Peyer's patch (tissue), 4 donors: ENCODE measurements at places on chromosomes 5 and 9. TPM values are rescaled to one million over a fixed set of nuclear protein-coding genes. Genes with fewer than 3 reads are reported as not detected.

DNA sequence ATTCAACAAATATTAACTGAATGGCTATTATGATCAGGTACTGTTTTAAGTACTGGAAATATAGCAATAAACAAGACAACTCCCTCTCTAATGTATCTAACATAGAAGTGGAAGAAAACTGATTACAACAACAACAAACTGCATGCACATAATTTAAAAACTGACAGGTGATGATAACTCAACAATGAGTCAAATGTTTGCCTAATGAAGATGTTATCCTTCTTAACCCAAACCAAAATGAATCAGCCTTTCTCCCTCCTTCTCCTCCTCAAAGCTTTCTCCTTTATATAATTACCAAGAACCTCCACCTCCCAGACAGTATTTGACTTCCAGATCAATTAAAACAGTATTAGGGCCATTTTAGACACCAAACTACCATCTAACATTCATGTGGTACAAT lies 49.3 kb downstream of the RICTOR start:
- DNase-seq, result no peak

DNA sequence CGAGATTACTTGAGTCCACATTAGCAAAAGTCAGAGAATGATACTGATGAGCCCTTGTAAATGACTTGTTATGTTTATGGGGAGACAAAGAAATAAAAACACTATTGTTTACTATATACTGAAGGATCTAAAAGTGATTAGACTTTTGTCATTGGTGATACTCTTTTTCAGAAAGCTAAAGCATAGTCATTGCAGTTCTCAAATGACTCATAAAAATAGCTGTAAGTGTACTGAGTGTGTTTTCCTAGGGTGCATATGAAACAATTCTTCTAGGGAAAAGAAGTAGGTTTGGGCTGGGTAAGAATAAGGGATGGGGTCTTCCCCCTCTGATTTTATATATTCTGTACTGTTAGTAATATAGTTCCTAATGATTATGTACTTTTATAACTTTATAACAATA lies 32.6 kb downstream of the WDR36 start:
- DNase-seq, result no peak

GRCh38 chr5:112331892-112332291 lies 87.2 kb downstream of the EPB41L4A start:
- DNase-seq, result no peak

GRCh38 chr9:21324047-21324446 lies 11.2 kb downstream of the KLHL9 start:
- no peak for DNase-seq

DNA sequence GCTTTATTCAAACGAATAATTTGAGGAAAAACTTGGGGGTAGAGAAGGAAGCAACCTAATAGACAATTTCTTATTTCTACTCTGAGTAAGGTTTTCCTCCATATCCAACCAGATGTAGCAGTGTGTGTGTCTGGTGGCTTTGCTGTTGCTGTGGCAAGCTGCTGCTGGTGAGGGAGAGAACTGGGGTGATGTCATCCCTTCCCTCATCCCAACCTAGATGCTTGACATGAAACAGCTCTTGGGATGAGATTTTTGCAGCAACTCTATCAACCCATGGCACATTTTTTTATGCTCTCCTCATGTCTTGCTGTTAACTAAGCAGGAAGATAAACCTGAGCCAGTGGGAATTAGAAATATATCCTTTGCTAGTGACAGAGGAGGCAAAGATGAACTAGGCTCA lies 135.8 kb downstream of the PCSK1 start:
- no peak for DNase-seq

DNA sequence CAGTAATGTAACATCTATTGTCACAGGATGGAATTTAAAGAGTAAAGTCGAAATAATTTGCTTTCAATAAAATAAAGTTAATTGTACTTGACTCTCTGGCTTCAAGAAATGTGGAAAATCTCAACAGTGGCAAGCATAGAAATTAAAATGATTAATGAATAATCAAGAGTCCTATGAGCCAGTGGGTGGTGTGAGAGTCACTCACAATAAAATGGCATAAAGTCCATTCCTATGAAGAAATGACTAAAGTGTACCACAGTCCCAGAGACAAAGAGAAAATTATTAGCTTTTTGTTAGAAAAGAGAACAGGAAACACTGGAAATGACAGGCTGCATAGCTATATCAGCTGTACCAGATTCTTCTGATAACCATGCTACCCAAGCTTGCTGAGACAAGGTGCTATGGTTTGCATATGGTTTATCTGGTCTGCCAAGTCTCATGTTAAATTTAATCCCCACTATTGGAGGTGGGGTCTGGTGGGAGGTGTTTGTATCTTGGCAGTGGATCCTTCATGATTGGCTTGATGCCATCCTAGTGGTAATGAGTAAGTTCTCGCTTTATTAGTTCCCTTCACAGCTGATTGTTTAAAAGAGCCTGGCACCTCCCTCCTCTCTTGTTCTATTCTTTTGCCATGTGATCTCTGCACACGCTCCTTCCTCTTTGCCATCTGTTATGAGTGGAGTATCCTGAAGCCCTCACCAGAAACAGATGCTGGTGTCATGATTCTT lies 647.7 kb upstream of the ITGA1 start:
- no peak for DNase-seq

- no peak for DNase-seq
These were observed 229.3 kb downstream of the GOLPH3 start for GRCh38 chr5:31944684-31945445.

GRCh38 chr9:107213080-107213479 lies 70.0 kb upstream of the RAD23B start:
- DNase-seq, result no peak

- no peak for DNase-seq
These were observed 46.0 kb upstream of the SRFBP1 start for GRCh38 chr5:121915765-121916164.

DNA sequence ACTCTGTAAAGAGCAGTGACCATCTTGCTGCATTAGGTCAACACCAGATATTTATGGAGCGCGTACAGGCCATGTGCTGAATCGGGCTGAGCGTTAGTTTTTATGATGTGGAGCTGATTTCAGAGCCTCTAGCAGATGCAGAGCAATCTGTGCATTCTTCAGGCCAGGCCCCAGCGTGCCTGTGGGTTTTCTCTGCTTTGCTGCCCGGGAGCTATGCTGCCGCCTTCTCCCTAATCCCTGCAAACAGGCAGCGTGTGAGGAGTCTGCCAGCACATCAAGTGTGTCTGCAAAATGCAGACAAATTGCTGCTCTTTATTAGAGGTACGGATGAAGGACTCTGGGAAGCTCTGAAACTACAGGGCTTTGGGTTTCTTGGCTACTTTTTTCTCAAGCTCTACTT lies 170.0 kb downstream of the NTRK2 start:
- no peak for DNase-seq

GRCh38 chr9:11676821-11677220 lies 1016.4 kb upstream of the TYRP1 start:
- no peak for DNase-seq

- DNase-seq, result no peak
These were observed at the start of gene PTGR1 for GRCh38 chr9:111599092-111599954. PTGR1 (minus strand) TSS chr9:111599647; CDS start chr9:111597422, 2,225 bp downstream.

DNA sequence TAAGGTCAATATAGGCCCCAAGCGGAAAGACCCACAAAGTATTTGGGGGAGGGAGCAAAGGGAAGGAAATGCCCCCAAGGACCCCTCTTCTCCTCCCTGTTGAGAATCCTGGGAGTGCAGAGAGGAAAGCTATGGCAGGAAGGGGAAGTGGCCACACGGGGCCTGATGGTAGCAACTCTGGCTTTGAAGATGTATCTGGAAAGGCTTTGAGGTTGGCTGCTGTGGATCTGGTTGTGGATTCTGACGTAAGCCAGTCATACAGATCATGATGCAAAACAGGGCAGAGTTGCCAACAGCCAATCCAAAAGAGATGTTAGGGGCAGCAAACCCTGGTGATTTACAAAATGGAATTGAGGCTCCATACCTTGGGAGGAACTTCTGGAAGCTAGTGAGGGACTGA lies 108.8 kb downstream of the PRKACG start:
- no peak for DNase-seq

- no peak for DNase-seq
These were observed 2.5 kb downstream of the STOM start for GRCh38 chr9:121367306-121368137.

GRCh38 chr5:42870882-42871418 lies 59.3 kb upstream of the SELENOP start:
- DNase-seq, result no peak

- DNase-seq, result no peak
These were observed 5.9 kb upstream of the FOXD1 start for GRCh38 chr5:73454379-73455036.

DNA sequence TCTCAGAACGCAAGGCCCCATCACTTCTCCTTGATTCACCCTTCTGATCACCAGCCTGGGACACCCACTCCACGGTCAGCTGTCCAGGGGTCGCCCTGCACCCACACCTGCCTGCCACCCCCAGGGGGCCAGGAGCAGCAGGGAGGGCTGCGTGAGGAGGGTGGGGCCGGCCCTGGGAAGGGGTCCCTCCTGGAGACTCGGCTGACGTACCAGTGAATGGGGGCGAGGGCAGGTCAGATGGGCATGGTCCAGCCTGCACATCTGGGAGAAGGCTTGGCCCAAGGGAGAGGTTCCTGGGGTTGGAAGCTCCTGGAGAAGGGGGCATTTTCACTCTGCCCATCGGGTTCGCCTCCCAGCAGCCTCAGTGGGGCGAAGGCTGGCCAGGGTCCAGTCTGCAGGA lies 21.8 kb upstream of the SARDH start:
- no peak for DNase-seq

DNA sequence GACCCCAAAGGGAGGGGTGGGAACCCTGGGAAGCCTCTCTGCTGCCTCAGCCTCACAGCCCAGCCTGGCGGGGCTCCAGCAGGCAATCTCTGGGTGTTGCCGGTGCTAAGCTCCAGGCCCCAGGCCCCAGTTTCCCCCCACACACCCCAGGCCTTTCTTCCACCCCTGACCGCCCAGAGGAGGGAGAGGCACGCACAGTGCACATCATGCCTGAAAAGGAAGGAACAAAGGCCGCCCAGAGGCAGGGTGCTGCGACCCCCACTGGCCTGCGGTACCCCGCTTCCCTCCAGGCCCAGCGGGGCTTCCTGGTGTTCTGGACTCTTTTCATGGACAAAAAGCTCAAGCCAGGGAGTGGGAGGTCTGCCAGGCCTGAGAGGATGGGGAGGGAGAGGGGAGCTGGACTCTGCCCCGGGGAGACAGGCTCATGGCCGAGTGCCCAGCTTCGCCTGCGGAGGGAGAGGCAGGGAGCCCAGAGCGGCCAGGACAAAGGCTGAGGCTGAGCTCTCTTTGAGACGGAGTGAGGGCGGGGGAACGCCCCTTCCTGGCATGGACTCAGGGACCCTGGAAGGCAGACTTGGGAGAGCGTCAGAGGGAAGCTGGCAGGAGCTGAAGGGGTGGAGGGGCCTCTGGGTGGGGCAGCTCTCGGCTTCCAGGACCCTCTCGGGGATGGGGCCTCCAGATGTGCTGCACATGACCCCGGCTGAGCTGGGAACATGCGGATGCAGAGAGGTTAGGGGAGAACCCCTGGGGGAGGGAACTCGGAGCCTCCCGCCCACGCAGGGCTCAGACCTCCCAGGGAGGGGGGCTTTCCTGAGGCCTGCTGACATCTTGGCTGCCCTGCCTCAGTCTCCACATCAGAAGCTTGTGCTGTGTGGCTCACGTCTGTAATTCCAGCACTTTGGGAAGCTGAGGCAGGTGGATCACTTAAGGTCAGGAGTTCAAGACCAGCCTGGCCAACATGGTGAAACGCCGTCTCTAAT lies 1.8 kb upstream of the ENTPD2 start:
- DNase-seq, result peak; percentile 92

DNA sequence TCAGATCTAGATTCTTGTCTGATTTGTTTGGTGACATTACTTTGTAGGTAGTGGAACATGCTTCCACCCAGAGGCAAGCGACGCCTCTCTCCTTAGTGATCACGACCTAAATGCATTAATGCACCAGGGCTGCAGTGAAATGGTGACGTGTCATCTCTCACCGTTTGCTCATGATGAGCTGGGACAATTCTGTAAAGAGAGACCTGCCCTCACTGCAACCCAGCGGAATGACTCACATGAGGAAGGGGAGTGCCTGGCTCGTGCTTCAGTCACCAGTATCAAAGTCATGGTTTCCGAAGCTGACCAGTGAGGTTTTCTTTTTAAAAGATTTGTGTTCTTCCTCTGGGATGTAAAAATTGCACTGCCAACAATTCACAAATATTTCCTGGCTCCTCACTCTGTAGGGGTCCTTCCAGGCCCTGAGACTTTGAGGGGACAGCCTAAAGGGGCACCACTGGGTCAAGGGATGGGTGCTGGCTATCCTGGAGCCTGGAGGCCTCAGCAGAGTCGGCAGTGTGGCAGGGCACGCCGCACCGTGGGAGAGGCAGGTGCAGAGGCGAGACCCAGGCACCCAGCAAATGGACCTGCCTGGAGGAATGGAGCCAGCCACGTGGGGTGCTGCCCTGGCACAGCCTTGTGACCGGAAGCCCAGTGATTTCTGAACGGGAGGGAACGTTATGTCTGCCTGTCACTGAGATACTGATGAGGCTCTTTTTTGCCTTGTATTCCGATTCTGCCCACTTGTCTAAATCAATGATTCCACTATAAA lies 17.3 kb downstream of the QSOX2 start:
- DNase-seq, result no peak

GRCh38 chr9:70683841-70684240 lies 269.4 kb upstream of the KLF9 start:
- no peak for DNase-seq

- no peak for DNase-seq
These were observed 4.5 kb upstream of the PCDH1 start for GRCh38 chr5:141882594-141883183.

- no peak for DNase-seq
These were observed 312.4 kb downstream of the DOCK8 start for GRCh38 chr9:526904-527591.

GRCh38 chr5:106759152-106759551 lies 911.6 kb downstream of the EFNA5 start:
- no peak for DNase-seq

Gene ANGPTL2
- total RNA-seq, result 11.1 TPM

Gene FAXDC2
- total RNA-seq, result 16.5 TPM

Gene GPR150
- total RNA-seq, result 4.1 TPM

Gene SLC34A3
- total RNA-seq, result 13.3 TPM

Gene LRRC70
- 5.0 TPM for total RNA-seq

Gene PURA
- total RNA-seq, result 22.2 TPM

Gene SLCO6A1
- not detected for total RNA-seq

Gene TYRP1
- 0.80 TPM for total RNA-seq

Gene NTRK2
- 0.47 TPM for total RNA-seq

Gene C1QTNF3
- total RNA-seq, result 33.0 TPM

Gene PITX1
- 2.5 TPM for total RNA-seq

Gene DMRT3
- total RNA-seq, result not detected

Gene RFX3
- total RNA-seq, result 3.9 TPM
